Stimulated activated CD4-positive, alpha-beta T cell treated with anti-CD3 and anti-CD28 coated beads, Interleukin-15, amount 100 ng/mL, for 24 hours (primary cell): ENCODE measurements at places on chromosomes 7 and 10.

DNA sequence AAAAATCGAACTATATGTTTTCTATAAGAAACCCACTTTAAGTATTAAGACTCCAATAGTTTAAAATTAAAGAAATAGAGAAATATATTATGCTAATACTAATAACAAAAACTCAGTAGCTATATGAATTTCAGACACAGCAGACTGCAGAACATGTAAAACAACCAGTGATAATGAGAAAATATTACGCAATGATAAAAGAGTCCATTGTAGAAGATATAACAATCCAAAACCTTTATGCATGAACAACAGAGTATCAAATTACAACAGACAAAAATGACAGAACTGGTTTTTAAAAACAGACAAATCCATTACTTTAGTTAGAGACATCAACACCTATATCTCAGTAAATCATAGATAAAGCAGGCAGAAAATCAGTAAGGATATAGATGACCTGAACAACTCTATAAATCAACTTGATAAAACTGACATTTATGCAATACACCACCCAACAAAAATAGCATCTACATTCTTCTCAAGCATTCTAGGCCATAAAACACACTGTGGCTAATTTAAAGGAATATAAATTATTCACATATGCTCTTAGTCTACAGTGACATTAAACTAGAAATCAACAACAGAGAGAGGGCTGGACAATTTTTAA lies 669.5 kb upstream of the GHITM start:
- no peak for DNase-seq

DNA sequence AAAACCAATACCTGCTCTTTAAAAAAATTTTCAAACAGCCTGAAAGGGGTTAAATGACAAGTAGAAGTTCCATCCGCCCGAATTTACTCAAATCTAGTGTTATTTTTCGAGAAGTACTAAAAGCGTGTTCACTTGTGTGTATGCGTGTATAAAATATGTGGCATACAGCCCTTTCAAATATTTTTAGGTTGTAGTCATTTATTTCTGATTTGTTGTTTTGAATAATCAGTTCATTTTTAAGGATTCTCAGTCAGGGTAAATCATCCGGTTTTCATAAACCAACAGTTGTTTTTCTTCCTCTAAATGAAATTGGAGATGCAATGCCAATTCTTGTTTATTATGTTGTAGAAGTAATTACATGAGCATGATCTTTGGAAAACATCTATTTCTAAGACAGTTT lies 6.9 kb upstream of the SUN1 start:
- DNase-seq = no peak

DNA sequence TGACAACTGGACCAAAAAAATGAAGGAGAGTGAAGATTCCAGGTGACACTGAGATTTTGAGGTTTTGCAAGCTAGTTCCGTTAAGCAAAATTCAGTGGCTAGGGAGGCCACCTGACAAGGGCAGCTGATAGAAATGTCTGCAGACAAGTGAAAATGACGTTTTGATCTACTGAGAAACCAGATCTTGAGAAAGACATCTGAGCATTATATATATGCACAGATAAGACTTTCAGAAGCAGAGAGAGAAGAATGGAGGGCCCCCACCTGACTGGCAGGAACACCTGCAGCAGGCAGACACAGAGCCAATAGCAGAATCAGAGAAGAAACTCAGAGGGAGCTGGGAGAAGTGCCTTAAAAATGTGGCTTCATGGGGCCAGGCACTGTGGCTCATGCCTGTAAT lies 76.1 kb upstream of the LRGUK start:
- no peak for DNase-seq

DNA sequence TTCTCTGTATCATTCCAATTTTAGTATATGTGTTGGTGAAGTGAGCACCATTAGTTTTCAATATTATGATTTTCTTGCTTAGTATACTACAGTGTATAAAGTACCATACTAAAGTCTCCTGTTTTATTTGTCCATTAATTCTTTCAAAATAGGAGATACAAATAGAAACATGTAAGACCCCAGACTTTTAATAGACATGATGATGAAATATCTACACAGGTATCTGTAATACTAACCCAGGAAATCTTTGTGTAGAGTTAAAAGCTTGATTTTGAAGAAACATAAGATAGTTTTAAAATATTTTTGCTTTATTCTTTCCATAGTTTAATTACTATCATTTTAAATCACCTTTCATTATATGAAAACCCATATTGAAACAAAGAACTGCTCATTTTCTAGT lies 133.8 kb upstream of the WNT16 start:
- no peak for DNase-seq

DNA sequence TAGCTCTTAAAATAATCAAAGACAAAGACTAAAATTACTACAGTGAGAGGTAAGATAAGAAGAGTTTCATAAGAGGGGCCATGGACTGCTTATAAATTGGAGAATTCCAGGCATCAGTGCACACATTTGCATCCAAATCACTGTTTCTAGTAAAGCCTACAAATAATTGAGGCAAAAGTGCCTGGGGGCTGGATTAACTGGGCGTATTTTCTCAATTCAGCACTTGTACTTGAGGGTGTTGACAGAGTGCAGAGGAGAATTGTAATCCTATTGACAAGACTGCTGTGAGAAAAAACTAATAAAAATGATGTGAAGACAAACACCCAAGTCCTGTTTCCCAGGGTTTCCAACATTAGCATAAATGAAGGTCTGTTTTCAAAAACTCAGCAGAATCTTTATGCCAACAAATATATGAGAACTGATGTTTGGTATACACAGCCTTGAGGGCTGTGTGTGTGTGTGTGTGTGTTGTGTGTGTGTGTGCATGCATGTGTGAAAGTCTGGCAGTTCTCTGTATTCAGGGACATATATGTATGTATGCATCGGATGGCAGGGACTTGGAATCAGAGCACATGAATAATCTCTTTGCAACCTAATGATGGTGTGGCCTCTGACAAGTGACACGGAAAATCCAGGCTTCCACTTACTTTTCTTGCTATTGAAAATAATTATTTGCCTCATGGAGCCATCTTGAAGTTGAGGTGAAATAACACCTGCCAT lies 182.1 kb upstream of the CDC14C start:
- no peak for DNase-seq

- DNase-seq = no peak
These were observed 40.5 kb upstream of the WASL start for GRCh38 chr7:123789206-123789784.

DNA sequence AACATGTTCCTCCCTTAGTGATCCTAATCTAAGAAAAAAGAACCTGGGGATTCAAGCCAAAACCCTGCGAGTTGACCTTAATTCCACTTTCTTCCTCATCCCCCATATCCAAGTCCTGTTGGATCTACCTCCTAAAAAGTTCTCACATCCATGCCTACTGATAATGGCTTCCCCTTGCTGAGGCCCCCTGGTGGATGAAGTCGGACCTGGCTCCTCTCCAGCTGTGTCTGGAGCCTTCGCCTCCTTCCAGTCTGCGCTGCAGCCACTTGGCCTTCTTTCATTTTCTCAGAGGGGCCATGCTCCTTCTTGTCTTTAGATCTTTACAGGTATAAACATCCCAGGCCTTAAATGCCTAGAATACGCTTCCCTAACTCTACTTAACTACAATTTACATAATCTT lies 8.1 kb downstream of the PDE1C start:
- DNase-seq = peak; percentile 41

DNA sequence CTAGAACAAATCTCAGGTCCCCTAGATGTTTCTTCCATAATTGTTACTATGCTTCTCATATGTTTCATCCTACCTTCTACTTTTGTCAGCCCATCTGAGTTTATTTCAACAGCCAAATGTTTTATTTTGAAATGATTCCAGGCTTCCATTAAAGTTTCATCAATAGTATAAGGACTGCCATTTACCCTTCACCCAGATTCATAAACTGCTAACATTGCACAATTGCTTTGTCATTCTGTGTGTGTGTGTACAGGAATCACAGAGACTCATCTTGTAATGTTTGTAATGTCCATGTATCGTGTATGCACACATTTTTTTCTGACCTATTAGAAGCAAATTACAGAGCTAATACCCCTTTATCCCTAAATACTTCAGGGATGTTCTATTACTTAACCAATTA lies 25.5 kb downstream of the MMRN2 start:
- DNase-seq = no peak

- no peak for DNase-seq
These were observed 10.1 kb upstream of the CELF2 start for GRCh38 chr10:11007476-11008020.

- DNase-seq = no peak
These were observed 70.3 kb downstream of the VWA2 start for GRCh38 chr10:114309364-114309651.

- no peak for DNase-seq
These were observed 16.1 kb downstream of the TAS2R41 start for GRCh38 chr7:143493751-143494150.

DNA sequence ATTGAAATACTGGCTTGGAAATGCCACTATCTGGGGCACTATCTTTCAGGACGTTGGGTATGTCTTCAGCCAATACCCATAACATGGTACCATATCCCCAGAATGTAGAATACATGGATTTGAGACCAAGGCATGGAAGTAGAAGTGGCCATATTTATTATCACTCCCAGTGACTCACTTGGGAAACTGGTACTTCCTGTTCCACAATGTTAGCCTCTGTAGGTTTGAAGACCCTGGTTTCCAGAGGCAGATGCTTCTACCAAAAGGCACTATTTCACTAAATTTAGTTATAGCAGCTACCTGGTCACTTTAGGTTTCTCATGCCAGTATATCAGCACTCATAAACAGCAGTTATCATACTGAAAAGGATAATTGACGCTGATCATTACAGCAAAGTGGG lies 184.2 kb downstream of the CCDC71L start:
- no peak for DNase-seq

DNA sequence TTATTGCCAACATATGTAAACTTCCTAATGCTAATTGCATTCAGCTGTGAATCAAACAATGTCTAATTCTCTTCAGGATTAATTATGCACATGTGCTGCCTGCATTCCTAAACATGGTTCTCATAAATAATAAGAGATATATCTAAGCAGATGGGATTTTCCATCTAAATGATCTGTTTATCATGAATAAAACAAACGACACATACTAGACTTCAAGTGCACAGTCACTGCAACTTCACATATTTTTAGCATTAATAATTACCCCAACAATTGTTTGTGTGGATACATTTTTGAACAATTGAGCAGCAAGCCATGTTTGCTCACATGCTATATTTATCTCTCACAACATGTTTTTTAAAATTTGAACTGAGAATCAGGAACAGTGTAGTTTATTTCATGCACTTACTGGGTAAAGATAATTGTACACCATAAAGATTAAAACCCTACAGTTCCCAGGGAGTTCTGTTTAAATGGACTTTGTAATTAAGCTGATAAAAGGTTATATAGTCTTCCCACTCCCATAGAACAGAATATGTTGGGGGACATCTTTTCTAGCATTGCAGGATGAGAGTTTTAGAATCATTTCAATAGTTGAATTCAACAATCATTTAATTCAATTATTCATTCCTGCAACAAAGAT lies 378.5 kb downstream of the MDFIC start:
- no peak for DNase-seq

- DNase-seq = no peak
These were observed 16.1 kb downstream of the KMT2C start for GRCh38 chr7:152419473-152420429.

DNA sequence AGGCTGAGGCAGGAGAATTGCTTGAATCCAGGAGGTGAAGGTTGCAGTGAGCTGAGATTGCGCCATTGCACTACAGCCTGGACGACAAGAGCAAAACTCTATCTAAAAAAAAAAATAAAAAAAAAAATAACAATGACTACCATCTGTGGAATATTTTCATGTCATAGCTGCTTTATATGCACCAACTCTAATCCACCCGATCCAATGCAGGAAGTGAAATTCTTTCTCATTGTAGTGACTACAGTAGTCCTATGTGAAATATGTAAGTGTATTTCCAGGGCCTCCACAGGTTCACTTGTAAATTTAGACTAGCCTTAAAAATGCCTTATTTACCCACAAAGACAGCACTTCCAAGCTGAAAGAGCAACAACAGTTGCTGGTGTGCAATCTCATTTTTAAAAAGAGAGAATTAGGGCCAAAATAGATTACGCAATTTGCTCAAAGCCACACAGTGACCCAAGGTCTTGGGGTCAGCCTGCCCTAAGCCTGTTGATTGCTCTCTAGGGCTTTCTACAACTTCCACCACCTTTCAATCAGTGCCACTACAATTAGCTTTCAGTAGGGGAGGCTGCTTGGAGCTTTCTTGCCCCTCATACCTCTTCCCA lies 25.8 kb upstream of the EGFR start:
- DNase-seq = no peak

GRCh38 chr10:44161184-44161583 lies 223.7 kb downstream of the CXCL12 start:
- no peak for DNase-seq

GRCh38 chr7:32102432-32102873 lies 32.2 kb upstream of the PDE1C start:
- DNase-seq = no peak

- DNase-seq = no peak
These were observed 161.9 kb upstream of the PTER start for GRCh38 chr10:16274911-16275310.

- DNase-seq = no peak
These were observed 51.5 kb downstream of the HK1 start for GRCh38 chr10:69329721-69330178.

DNA sequence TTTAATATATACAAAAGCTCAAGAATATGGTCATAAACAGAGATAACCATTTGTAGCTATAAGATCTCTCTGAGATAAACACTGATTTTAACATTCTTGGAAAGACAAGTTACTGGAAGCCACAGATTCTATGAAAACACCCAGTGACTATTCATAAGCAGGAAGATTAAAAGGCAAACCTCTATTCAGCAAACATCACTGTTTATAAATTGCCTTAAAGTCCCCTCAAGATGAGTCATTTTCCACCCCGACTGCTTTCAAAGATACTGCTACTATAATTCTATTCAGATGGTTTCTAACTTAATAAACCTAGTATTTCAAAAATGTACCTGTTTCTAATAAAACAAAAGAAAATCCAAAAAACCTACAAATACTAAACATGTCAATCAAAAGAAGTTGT lies 21.0 kb downstream of the TM9SF3 start:
- DNase-seq = no peak

GRCh38 chr7:12161146-12161545 lies 49.9 kb upstream of the TMEM106B start:
- no peak for DNase-seq

DNA sequence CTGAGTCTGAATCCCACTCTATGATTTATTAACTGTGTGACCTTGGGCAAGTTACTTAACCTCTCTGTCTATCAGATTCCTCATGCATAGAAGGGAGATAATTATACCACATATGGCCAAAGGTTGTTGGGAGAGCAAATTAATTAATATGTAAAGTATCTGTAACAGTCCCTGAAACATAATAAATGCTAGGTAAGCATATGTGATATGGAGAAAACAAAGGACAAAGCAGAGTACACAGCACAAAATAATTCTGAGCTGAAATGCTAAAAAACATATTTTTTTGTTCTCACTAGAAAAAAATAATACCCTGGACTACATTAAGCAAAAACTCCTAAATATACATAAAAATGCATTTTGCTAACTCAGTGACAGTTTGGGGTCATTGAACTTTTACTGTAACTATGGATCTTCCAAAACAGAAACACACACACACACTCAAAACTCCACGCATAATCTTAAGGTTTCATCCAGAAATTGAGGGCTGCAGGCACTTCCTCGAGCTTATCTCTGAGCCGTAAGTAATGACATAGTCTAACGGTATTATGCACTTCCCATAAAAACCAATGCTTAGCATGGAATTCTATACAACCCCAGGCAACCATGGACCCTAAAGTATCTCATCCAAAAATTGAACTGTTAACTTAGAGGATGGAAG lies 201.7 kb upstream of the PTN start:
- no peak for DNase-seq
